ENCODE measurements at places on chromosomes 5 and 9.

GRCh38 chr9:101201630-101202029, 173.1 kb downstream of the PLPPR1 start:
- no peak for DNase-seq

GRCh38 chr9:81717061-81717746, 27.9 kb upstream of the TLE1 start:
- no peak for DNase-seq

DNA sequence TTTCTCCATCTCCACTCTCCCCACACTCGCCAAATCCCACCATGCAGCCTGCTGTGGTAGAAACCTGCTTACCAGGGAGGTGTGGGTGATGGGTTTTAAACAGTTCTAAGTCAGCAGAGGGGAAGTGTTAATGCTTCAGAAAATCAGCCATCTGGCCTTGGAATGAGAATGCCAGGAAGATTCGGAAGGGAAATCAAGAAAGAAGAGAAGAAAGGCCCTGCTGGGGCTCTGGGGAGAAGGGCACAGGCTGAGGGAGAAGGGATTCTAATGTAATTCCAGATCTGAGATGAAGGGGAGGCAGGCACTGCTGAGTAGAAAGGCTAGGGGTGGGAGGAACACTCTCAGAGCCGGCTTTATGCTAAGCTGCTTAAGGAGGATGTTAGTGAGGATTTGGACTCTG, 434.7 kb upstream of the DMAC1 start:
- no peak for DNase-seq

DNA sequence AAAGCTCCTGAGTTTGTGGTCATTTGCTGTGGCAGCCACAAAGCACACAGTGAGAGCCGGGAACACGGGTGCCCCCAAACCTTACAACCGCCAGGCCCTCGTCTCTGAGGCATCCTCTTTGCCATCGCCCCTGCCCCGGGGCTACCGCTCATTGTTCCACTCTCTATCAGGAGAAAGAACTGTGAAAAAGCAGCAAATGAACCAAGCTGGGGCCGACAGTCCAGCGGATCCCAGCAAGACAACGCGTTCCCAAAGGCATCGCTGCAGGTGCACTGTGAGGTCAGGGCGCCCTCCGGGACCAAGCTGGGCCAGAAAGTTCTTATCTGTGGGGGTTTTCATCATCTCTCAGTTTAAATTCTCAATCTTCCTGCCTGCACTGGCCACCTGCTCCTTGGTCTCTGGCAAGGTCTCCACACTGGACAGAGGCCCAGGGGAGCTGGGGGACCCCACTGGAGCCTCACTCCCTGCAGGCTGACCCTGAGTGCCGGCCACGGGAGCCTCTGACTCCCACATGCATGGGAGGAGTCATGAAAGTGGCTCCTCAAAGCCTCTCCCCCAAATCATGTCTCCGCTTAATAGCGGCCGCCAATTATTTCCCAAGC, 32.1 kb downstream of the VAV2 start:
- DNase-seq, result no peak

DNA sequence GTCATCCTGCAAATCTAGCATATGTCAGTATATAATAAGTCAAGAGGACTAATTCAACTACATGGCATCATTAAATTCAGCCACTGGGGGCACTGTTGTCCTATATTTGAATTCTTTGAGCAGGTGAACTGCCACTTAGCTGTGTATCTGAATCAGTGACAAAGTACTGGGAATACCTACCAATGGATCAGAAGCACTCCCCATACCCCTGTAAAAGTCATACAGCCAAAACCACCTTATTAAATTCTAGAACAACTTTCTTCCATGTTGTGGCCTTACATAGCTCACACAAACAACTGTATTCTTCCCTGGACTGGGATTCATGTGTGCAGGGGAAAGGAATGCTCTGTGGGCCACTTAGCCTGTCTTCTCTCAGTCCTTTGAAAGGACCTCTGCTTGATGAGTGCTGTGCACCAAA, 57.4 kb upstream of the PLPP6 start:
- DNase-seq, result peak; percentile 47

GRCh38 chr5:78661044-78661443, 12.5 kb upstream of the LHFPL2 start:
- DNase-seq, result no peak

- no peak for DNase-seq
These were observed 19.9 kb upstream of the SUSD1 start for GRCh38 chr9:112194969-112195431.

DNA sequence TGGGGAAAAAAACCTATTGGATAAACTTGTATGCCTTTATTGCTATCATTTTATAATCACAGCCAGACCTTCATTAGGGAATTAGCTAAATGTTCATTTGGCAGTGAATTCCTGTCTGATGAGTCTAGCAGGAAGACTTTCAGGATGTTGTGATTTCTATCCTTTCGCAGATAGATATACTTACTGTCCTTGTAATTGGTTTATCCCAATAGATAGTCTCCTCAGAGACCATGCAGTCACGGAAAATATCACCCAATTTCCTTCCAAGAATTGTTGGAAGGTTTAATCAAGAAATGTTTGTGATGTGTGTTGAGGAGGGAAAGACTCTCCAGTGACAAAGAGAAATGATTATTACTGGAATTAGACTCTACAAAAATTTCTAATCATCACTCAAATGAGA, 1937.9 kb upstream of the WWC1 start:
- DNase-seq, result no peak

DNA sequence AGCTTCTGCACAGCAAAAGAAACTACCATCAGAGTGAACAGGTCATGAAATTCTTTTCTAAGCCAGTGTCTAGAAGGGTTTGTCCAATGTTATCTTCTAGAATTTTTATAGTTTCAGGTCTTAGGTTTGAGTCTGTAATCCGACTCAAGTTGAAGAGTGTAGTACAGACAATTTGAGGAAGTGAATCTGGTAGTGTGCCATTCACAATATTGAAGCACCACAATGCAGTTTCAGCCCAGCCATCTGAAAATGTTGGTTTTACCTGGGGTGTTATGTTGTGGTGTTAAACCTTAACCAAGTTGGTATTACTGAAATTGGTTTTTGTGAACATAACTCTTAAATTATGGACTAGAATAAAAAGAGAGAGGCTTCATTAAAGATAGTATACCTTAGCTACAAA, 77.2 kb downstream of the ADAMTS16 start:
- no peak for DNase-seq

DNA sequence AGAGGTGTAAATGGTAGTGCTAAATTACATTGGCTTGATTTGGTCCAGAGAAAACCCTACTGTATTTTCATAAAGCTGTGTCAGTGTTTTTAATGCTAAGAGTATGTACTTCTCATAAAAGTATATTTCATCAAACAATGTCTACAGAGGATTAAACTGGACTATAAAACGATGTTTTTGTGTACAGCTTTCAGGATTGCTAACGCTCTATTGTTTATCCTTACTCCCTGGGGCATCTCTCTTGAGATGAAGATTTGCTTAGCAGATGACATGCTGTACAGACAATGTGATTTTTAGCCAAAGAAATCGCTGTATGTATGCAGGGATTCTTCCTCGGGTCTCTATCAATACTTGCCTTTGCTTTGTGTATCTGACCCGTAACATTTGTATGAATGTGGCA, 216.0 kb downstream of the FBXL7 start:
- no peak for DNase-seq

- no peak for DNase-seq
These were observed 160.7 kb upstream of the MEF2C start for GRCh38 chr5:89043676-89044075.

DNA sequence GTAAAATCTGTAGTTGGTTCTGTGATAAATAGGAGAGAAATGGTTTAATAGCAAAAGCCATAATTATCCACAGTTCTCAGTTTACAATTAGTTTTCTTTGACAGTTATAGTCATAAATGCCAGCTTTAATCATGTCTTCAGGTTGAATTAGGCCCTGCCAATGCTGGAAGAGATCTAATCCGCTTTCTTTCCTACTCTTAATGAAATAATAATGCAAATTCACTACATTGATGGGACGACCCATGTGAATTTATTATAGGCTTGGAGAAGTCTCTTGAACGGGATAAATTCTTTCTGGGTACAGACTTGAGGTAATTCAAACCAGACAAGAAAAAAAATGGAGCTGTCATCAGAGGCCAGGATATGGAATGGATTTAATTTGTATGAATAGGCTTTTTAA, 950.4 kb downstream of the EFNA5 start:
- no peak for DNase-seq
